ENCODE measurements at places on chromosomes 7 and 10. TPM values are rescaled to one million over a fixed set of nuclear protein-coding genes. Genes with fewer than 3 reads are reported as not detected.
A peak's percentile ranks its signal among the peaks of the same experiment; 100 is the strongest.

- no peak for DNase-seq
Observed at GRCh38 chr7:148738737-148739535, 40.2 kb downstream of the CUL1 start.

The PLCE1 gene
- total RNA-seq: 3.8 TPM

GRCh38 chr7:10662982-10663884 lies 310.4 kb upstream of the PHF14 start:
- DNase-seq: no peak

GRCh38 chr10:117689566-117689965 lies 147.0 kb downstream of the EMX2 start:
- DNase-seq: no peak

The IKZF1 gene
- total RNA-seq: 3.6 TPM

- no peak for DNase-seq
Observed at GRCh38 chr7:45106-46090, 147.0 kb upstream of the FAM20C start.

DNA sequence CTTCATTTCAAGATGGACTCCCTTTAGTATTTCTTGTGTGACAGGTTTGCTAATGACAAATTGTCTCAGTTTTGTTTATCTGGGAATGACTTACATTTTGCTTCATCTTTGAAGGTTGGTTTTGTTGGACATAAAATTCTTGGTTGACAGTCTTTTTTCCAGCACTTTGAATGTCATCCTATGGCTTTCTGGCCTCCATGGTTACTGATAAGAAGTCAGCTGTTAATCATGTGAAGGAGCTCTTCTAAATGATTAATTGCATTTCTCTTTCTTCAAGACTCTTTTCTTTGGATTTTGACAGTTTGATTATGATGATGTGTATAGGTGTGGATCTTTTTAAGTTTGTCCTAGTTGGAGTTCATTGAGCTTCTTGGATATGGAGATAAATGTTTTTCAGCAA lies 26.9 kb upstream of the HHEX start:
- DNase-seq: no peak

GRCh38 chr10:65754112-65754511 lies 1171.7 kb upstream of the LRRTM3 start:
- DNase-seq: no peak

The ZNF786 gene
- total RNA-seq: 8.4 TPM

The SFXN3 gene
- 72.4 TPM for total RNA-seq

GRCh38 chr7:138243430-138243829 lies 167.2 kb downstream of the AKR1D1 start:
- DNase-seq: no peak

The TIMM23 gene
- 19.3 TPM for total RNA-seq

The DNMBP gene
- total RNA-seq: 15.9 TPM

The TEX36 gene
- total RNA-seq: not detected

The TMEM140 gene
- 26.9 TPM for total RNA-seq

DNA sequence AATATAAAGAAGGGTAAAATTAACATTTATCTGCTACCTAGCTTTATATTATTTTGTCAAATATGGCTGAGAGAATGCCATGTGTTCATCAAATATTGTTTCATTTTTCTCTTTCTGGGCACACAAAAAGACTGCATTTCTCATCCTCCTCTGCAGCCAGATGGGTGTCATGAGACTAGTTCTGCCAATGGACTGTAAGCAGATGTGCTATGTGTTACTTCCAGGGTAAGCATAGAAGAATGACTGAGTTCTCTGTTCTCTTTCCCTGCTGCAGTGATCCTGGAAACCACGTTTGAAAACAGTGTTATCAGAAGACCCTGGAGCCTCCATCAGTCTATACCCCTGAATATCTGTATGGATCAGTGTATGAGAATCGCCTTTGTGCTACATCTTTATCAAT lies 24.1 kb upstream of the SLK start:
- DNase-seq: no peak

DNA sequence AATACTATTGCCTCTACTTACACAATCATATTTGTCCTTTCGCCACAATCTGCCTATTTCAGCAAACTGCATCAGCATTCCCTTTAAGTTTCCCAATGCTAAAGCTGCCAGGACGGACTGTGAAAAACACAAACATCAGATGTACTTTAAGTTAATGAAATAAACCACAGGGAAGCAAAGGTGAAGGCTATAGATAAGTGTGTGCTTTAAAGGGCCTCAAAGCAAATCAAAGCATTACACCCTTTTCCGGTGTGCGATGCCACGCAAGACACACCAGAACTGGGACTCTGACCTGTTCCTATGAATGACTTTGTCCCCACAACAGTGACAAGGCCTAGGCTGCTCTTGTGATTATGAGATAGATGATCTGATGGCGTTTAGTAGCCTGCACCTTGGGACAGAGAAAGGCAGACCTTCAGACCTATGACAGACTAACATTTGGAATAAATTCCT lies 23.4 kb downstream of the SLC26A3 start:
- DNase-seq: no peak

DNA sequence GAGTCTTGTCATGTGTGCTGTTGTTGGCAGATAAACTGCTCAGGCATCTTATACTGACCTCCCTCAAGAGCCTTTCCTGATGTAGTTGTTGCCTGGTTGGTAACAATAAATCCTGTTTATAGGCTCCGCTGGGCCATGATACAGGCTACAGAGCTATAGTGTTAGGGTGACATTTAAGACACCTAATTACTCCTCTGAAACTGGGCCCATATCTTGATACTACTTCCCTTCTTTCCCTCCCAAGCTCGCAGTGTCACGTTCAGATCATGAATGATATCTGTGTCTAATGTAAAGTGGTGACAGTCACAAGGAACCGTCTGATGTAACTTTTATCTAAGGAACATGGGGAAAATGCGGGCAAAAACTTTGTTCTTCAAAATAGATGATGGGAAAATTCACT lies 35.4 kb downstream of the CROT start:
- DNase-seq: no peak

GRCh38 chr7:74306730-74307469 lies 17.7 kb downstream of the CLIP2 start:
- peak; percentile 86 for DNase-seq

DNA sequence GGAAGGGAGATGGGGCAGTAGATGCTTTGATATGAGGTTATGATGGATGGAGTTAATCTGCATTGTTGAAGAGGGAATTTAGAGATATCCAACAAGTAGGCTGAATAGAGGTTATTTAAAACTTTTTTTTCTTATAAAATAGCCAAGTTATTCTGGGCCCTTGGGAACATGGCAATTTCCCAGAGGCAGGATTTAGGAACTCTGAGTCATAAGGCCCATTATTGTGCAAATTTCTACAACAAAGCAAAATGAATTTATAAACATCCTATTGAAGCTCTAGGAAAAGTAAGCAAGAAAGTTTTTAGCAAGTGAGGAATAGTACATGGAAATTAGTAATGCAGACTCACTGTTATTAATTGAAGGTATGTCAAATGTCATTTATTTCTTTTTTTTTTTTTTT lies 160.9 kb upstream of the NPY start:
- DNase-seq: no peak

DNA sequence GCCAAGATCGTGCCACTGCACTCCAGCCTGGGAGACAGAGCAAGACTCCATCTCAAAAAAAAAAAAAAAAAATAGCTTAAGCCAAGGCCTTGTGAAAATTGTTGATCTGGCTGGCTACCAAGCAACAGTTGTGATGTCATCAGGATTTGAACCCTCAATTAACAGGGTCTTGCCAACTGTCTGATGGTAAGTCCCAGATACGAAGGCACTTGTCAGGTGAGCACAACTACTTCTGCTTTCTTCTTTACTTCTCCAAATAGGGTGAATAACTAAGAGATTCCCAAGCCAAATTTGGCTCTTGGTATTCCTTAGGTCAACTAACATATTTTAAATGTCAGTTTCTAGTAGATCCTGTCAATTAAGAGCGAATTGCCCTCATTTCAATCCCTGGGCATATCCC lies 47.4 kb downstream of the ANKRD61 start:
- no peak for DNase-seq

All from ascending aorta (tissue), 2 donors.